ENCODE measurements at places on chromosomes 2 and 18.

DNA sequence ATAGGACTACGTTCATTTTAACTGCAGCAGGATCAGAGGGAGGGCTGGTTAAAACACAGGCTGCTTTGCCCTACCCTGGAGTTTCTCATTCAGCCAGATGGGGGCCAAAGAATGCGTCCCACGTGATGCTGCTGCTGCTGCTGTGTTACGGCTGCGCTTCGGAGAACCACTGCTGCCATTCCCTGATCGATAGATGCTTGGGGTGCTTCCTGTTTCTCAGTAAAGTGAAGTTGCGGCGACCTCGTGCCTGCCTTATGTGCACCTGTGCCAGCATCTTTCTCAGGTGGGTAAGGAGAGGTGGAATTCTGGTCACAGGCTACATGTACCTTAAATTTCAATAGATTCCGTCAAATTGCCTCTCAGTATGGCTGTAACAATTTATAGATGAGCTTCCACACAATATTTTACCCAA lies 24.7 kb upstream of the TOGARAM2 start:
- peaks cover 4% of the 10 kb centered on the region for H3K27me3 ChIP-seq
- H3K36me3 ChIP-seq, result no peaks in the 10 kb centered on the region
- H3K27ac ChIP-seq, result no peak overlapping the region
- H3K4me3 ChIP-seq, result peak overlapping the region; percentile 20
- no peak for DNase-seq

DNA sequence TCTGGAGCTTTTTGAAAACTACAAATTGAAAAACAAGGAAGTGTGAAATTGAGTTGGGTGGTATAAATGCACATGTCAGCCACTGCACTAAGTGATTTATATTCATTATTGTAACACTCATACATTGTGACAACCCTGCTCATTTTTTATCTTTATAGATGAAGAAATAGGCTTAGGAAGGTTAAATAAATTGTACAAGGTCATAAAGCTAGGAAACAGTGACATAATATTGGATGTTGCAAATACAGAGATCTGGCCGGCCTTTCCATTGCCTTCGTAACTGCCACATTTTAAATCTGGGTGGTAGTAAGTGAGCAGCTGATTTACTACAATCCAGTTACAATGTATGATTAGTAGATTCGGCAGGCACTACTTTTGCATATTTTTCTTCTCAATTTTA lies 76.6 kb upstream of the LPIN2 start:
- no peak overlapping the region for H3K4me3 ChIP-seq
- H3K27me3 ChIP-seq, result no peaks in the 10 kb centered on the region
- peaks cover 10% of the 10 kb centered on the region for H3K4me1 ChIP-seq

DNA sequence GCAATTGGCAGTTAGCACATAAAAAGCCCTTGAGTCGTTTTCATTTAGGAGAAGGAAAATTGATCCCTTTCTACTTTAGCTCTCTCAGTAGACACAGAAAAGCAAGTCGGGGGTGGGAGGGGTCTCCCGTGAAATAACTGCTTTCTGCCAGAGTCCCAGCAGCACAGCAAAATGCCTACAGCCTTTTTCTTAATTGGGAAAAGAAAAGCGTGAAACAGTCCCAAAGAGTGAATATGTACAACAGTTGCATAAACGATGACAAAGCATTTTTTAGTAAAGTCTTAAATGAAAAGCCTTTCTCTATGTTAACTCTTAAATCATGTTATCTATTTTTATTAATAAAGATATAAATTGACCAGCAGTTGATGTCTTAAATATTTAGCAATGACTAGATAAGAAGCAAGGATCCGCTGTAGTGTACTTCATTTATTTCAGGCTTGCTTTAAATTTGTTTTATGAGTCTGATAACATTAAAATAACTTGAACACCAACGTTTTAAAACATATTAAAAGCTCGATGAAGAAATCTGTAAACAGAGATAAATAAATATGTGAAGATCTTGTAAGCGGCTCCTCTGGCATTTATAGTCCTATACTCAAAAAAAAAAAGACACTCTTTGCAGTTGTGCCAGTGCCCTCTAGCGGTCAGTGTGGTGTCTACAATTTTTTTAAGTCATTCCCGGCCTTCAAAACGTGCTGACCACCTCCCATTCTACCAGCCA lies 42.3 kb upstream of the ATIC start:
- H3K36me3 ChIP-seq, result no peaks in the 10 kb centered on the region
- no peak for DNase-seq
- no peaks in the 10 kb centered on the region for H3K27me3 ChIP-seq
- H3K4me3 ChIP-seq, result peak overlapping the region; percentile 33

DNA sequence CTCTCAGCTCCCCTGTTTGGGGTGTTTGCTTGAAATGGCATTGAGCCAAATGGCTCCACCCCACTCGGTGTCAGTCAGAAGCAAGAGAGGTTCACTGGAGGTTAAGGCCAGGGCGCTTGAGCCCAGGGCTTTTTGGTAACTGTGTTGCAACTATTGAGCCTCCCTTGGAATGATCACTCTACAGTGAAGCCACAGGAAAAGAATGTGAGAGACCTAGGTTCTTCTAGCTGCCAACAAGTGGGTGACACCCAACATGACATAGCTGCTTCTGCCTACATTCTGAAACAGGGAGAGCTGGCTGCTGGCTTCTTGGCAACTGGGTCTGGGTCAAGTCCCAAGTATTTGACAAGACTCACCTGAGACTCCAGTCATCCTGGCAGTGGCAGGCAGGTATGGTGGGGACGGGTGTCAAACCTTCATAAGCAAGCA lies 7.1 kb upstream of the GRHL1 start:
- no peak overlapping the region for H3K4me3 ChIP-seq
- no peak for DNase-seq
- H3K27ac ChIP-seq, result no peak overlapping the region
- peaks cover 4% of the 10 kb centered on the region for H3K27me3 ChIP-seq
- peaks cover 28% of the 10 kb centered on the region for H3K4me1 ChIP-seq

DNA sequence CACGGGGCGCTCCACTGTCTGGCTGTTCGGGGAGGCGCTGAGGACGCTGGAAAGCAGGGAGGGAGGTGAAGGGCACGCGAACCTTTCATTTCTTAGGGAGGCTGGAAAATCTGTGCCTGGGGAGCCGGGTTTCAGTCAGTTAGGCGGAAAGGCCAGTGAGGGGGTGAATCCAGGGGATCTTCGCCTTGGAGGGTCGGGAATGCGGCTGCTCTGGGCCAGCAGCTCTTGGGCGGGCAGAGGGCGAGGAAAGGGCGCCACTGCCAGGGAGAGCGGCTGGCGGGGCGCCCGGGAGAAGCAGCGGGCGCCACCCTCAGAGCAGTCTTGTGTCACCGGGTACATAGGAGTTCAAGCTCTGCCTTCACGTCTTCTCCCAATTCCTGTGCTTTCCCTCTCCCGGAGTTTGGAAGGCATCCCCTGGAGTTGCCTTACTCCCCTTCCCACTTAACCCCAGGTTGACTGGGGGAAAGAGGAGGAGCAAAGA lies 1.4 kb downstream of the CCDC85A start:
- no peaks in the 10 kb centered on the region for H3K36me3 ChIP-seq
- DNase-seq, result no peak

DNA sequence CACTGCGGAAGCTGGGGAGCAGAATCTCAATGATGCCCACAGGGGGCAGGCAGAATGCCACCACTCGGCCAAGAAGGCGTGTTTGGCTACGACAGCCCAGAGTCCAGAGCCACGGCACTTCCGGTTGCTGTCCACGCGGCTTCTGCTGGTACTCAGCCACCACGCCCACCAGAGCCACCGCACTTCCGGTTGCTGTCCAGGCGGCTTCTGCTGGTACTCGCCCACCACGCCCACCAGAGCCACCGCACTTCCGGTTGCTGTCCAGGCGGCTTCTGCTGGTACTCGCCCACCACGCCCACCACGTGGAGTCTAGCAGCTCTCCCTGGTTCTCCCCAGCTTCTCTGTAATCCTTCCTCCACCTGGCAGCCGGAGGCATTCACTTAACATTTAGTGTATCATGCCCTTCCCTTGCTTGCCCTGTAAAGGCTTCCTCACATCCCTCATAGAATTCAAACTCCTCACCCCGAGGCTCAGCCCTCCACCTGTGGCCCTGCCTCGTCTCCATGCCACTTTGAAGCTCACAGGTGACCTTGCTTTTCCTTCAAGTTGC lies 40.1 kb upstream of the APCDD1 start:
- no peak overlapping the region for H3K27ac ChIP-seq
- H3K4me1 ChIP-seq, result peaks cover 9% of the 10 kb centered on the region
- H3K27me3 ChIP-seq, result peaks cover 5% of the 10 kb centered on the region
- no peak overlapping the region for H3K4me3 ChIP-seq

DNA sequence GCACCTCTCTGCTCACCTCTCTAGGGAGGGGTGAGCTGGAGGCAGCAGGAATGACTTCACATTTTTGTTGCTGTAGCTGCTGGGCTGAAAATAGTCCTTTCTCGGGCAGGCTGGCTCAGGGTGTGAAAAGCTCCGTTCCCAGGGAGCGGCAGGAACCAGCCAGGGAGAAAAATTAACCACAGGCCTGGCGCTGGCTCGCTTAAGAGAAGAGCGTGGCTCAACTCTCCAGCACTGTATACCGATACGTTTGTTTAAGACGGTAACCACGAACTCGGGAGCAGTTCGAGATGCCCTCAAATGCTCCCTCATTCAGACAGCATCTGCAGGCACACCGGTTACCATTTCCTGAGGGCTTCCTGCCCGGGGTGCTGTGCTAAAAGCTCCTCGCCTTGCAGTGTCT lies 129.6 kb downstream of the CELF4 start:
- H3K4me3 ChIP-seq, result no peak overlapping the region
- H3K4me1 ChIP-seq, result no peaks in the 10 kb centered on the region
- DNase-seq, result no peak
- peaks cover 2% of the 10 kb centered on the region for H3K27me3 ChIP-seq

DNA sequence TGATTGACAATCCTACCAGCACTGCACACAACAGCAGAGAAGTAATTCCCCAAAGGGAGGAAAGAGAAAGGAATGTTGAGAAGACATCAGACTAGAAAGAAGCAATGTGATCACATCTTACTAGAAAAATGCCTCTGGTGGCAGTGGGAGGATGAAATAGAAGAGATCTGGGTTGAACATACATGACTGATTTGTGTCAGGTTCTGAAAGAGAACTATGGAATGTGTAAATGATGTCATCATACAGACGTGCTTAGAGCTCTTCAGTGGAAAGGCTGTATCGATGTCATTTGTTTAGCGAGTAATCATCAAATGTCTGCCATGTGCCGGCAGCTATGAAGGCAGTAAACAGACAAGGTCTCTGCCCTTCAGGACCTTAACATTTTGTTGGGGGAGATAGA lies 24.9 kb downstream of the GORASP2 start:
- no peaks in the 10 kb centered on the region for H3K27me3 ChIP-seq
- H3K36me3 ChIP-seq, result peaks cover 71% of the 10 kb centered on the region
- no peak overlapping the region for H3K4me3 ChIP-seq
- no peak overlapping the region for H3K27ac ChIP-seq
- H3K4me1 ChIP-seq, result no peaks in the 10 kb centered on the region

DNA sequence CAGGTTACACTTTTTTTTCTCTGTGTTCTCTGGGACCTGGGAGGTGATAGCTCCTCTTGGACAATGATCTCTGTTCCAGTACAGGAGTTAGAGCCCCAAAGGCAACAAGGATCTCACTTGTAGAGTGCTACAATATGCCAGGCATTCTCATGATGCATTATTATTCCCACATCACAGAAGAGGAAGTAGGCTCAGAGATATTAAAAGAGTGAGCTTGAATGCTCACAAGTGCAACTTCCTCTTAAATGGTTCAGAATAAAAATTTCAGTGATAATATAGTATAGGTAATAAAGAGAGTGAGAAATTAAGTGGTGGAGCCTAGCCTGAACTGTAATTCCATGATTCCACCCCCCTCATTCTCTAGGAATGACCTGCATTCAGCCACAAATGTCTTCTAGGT lies 21.4 kb downstream of the POLE4 start:
- H3K27me3 ChIP-seq, result no peaks in the 10 kb centered on the region
- H3K36me3 ChIP-seq, result no peaks in the 10 kb centered on the region
- no peak for DNase-seq

GRCh38 chr2:233708942-233709341 lies 3.8 kb upstream of the UGT1A5 start:
- H3K27ac ChIP-seq, result no peak overlapping the region
- DNase-seq, result no peak
- H3K36me3 ChIP-seq, result peaks cover 2% of the 10 kb centered on the region
- H3K4me3 ChIP-seq, result no peak overlapping the region
- no peaks in the 10 kb centered on the region for H3K27me3 ChIP-seq

DNA sequence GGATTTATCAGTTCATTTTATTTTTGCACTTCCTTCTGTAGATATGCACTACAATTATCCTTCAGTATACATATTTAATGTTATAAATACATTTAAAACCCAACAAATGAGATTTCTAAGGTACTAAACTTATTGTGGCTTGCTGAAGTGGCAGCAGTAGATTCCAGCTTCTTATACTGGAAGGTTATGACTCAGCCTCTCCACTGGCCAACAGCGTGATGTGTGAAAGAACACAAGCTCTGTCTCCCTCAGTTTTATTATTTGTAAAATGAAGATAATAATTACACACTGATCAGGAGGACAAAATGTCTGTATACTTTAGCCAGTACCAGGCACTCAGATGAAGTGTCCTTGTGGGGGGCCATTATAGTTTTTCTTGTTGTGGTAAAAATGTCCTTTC lies 1147.1 kb downstream of the CNTNAP5 start:
- no peak for DNase-seq
- no peaks in the 10 kb centered on the region for H3K4me1 ChIP-seq
- no peaks in the 10 kb centered on the region for H3K36me3 ChIP-seq
- no peak overlapping the region for H3K4me3 ChIP-seq
- H3K27me3 ChIP-seq, result no peaks in the 10 kb centered on the region
- H3K27ac ChIP-seq, result no peak overlapping the region

DNA sequence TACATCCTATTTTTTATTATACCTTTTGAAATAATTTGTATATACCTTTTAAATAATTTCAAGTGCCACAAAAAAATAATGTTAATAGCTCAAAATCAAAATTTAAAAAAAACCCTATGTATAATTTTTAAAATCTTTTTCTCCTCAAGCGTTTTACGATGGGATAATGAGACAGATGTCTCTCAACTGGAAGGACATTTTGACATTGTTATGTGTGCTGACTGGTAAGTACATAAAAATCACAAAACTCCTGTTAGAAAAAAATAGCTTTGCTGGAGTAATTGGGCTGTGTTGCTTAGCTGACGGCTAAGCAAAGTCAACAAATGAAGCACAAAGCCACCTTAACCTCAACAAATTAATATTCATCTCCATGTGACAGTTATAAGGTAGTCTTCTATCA lies 198.0 kb upstream of the SIX3 start:
- H3K4me3 ChIP-seq, result no peak overlapping the region
- H3K36me3 ChIP-seq, result peaks cover 2% of the 10 kb centered on the region
- no peak for DNase-seq
- H3K27me3 ChIP-seq, result no peaks in the 10 kb centered on the region

DNA sequence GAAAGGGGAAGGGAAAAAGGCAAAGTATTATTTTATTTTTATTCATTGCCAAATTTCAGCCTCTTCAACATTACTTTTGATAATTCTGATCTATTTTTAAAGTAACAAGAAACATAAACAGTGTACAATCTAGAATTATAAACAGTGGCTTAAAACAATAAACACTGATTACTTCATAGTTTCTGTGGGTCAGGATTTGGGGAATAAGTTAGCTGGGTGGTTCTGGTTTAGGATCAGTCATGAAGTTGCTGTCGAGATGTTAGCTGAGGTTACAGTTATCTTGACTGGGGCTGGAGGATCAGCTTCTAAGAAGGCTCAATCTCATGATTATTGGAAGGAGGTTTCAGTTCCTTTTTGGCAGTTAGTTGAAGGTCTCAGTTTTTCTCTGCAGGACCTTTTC lies 109.2 kb downstream of the SCN2A start:
- no peak for DNase-seq
- H3K27ac ChIP-seq, result no peak overlapping the region
- no peaks in the 10 kb centered on the region for H3K36me3 ChIP-seq
- no peaks in the 10 kb centered on the region for H3K4me1 ChIP-seq
- peaks cover 7% of the 10 kb centered on the region for H3K27me3 ChIP-seq

Data from osteocyte (in vitro differentiated cells).